ENCODE measurements at places on chromosomes 12 and 14. TPM values are rescaled to one million over a fixed set of nuclear protein-coding genes. Genes with fewer than 3 reads are reported as not detected.

Gene GSC
- total RNA-seq: not detected

Gene SLC24A4
- total RNA-seq: not detected

Gene IFNG-AS1
- total RNA-seq: 0.35 TPM

Gene SRRM4
- total RNA-seq: not detected

Gene TSPAN11
- total RNA-seq: not detected

Gene RHNO1
- total RNA-seq: 61.1 TPM

- DNase-seq: peak; percentile 10
These were observed 5.0 kb downstream of the TBX5 start for GRCh38 chr12:114400925-114401324.

DNA sequence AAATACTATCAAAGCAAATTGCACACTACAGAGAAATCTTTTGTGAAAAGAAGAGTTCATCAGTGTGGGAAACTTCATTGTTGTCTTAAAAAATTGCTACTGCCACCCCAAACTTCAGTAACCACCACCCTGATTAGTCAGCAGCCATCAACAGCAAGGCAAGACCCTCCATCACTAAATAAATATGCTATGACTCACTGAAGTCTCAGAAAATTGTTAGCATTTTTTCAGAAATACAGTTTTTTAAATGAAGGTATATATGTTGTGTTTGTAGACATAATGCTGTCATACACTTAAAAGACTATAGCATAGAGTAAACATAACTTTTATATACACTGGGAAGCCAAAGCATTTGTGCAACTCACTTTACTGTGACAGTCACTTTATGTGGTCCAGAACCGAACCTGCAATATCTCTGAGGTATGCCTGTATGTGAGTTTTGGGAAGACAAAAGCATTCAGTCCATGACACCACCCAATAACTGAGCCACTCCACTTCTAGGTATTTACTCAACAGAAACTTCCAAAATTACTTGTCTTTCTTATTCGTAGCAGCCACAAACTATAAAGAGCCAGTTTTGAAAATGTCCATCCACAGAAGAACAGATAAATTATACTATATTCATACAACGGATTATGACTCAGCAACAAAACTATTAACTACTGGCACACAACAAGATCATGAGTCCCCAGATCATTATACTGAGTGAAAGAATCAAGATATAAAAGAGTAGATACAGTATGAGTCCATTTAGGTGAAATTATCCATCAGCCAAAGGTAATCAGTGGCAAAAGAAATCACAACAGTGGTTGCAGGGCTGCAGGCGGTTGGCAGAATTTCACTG, 649.6 kb downstream of the BCL11B start:
- DNase-seq: no peak

DNA sequence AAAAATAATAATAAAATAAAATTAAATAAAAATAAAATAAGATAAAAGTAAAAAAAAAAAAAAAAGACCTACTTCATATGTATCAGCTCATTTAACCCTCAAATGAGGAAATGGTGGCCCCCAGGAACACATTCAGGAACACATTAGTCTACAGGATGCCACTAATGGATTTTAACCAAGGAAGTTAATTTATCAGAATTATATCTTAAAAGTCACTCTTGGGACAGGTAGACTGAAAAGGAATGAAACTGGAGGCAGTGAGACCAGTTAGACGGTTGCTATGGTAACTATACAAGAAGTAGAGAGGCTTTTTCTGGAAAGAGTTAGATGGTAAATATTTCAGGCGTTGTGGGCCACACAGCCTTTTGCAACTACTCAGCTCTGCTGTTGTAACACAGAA, 54.9 kb downstream of the SCN8A start:
- no peak for DNase-seq

GRCh38 chr12:2779281-2779680, 15.5 kb upstream of the FKBP4 start:
- DNase-seq: no peak

DNA sequence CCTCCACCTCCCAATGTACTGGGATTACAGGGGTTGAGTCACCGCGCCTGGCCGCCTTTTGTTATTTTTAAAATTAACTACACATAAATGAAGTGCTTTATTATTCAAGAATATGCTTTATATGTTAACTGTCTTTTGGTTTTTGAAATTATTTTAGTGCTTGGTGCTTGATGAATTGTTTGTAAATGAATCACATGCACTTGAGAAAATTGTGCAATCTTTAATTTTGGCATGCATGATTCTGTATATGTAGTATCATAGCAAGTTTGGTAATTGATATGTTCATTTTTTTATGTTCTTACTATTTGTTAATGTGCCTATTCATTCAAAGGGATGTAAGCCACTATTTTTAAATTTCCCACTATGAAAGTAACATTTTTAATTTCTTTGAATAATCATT, 440.9 kb downstream of the NAV3 start:
- DNase-seq: no peak

- no peak for DNase-seq
These were observed 166.9 kb upstream of the LRIG3 start for GRCh38 chr12:59087077-59087673.

DNA sequence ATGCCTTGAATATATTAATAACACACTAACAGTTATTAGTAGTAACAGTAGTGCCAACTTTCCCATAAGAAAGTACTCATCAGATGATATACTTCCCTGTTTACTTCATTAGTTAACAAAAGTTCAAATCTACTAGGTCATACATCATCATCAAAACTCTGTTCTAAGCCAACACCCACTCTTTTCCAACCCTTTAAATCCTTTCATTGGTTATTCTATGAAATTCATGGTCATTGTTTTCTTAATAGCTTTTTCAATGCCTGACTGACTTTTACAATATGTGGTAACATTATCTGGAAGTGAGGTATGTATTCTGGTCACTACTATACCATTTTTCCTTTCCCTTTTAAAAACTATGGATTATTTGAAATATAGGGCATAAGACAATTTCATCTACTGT, 9.7 kb downstream of the NTS start:
- DNase-seq: no peak

- no peak for DNase-seq
These were observed 37.9 kb downstream of the PTPN21 start for GRCh38 chr14:88516861-88517357.

- no peak for DNase-seq
These were observed 219.0 kb downstream of the SPTSSA start for GRCh38 chr14:34243001-34243400.

GRCh38 chr12:88383405-88383804, 196.9 kb downstream of the KITLG start:
- no peak for DNase-seq

DNA sequence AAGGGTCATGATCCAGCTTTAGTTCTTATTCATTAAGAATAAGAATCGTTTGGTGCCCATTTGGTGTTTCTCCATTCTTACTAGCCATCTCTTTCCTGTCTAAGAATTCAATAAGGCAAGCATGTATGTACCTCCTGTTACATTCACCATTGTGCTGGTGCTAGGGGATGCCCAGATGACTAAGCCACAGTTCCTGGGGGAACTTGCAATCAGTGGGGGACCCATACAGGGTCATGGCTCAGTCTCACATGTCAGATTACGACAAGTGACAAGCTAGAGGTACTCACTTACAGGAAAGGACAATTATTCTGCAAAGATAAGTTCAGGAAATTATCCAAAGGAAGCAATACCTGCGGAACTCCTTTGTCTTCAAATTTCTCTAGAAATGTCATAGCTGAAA, 125.4 kb downstream of the STXBP6 start:
- DNase-seq: no peak

DNA sequence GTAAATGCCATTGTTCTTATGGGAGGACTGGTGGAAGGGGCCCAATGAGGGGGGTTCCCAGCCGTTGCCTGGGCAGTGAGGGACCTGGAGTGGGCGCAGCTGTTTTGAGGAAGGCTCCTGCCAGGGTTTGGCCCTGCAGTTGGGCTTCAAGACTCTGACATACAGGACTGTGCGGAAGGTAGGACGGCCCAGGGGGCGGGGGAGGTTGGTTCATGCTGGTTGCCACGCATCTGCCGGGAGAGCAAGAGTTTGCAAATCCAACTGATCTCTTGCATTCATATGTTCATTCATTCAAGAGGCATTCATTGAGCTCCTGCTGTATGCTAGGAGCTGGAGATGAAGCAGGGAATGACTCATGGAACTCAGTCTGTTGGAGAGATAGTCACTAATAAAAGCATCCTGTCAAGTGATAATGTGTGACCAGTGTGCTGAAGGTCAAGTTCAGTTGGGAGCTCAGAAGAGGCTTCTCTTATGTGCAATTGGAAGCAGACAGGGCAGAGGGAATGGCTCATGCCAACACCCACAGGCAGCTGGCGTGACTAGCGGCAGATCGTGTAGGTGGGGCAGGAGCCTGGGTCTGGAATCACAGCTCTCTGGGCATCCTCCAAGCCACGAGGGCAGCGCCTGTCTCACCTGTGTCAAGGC, 7.8 kb downstream of the SH2B3 start:
- no peak for DNase-seq

GRCh38 chr12:50928392-50928791, 24.0 kb upstream of the HIGD1C start:
- DNase-seq: no peak

GRCh38 chr14:100722367-100722766, 4.3 kb upstream of the DLK1 start:
- DNase-seq: no peak
